ENCODE measurements at places on chromosomes 3 and 15. TPM values are rescaled to one million over a fixed set of nuclear protein-coding genes. Genes with fewer than 3 reads are reported as not detected.

KLHL40 gene
- not detected for total RNA-seq

DNA sequence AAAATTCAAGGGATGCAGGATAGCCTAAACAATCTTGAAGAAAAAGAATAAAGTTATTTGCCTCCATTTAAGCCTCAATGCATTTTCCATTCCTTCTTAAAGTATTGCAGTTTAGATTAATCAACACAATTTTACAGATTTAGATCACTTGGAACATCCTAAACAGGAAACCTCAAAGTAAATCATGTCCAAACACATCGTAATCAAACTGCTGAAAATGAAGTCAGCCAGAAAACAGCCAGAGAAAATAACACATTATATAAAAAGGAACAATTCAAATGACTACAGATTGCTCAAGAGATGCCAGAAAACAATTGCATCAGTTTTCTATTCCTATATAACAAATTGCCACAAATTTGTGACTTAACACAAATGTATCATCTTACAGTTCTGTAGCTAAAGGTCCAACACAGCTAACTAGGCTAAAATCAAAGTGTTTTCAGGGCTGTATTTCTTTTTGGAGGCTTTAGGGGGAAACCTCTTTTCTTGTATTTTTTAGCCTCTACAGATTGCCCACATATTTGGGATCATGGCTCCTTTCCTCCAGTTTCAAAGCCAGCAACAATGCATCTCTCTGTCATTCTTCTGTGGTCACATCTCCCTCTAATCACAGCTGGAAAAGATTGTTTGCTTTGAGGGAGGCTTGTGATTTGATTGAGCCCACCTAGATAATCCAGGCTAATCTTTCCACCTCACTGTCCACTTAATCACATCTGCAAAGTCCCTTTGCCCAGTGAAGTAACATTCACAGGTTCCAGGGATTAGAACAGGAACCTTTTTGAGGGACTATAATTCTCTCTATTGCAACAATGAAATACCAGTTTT, 543.3 kb upstream of the UBE2E2 start:
- no peak for DNase-seq

DNA sequence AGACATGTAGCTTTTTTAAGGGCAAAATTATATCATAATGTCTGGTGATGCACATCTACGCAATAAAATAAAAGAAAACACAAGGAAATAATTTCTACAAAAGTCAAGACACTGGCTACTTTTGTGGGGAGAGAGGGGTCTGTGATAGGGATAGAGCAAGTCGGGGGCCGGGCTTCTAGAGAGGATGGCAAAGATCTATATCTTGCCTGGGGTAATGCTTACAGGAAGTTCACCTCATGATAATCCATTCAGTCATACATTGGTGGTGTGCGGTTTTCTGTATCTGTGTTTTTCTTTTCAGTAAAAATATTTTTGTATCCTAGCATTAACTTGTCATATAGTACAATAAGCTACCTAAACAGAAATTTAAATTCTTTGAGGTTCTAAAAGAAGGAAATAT, 178.8 kb downstream of the ARRDC4 start:
- no peak for DNase-seq

GRCh38 chr3:120263792-120264191, 21.2 kb downstream of the GPR156 start:
- DNase-seq: no peak

- no peak for DNase-seq
Observed at GRCh38 chr3:194163697-194164096, 27.7 kb downstream of the HES1 start.

GRCh38 chr3:45608885-45609284, 14.3 kb downstream of the LIMD1 start:
- no peak for DNase-seq

Data from ascending aorta (tissue), 2 donors.